GM12891 (cell line): ENCODE measurements at places on chromosomes 3 and 15.

GRCh38 chr15:57854531-57854930 is 148.0 kb downstream of the POLR2M start:
- no peak for DNase-seq

- no peak for DNase-seq
Measured at GRCh38 chr15:69661446-69661845, 208.8 kb downstream of the RPLP1 start.

DNA sequence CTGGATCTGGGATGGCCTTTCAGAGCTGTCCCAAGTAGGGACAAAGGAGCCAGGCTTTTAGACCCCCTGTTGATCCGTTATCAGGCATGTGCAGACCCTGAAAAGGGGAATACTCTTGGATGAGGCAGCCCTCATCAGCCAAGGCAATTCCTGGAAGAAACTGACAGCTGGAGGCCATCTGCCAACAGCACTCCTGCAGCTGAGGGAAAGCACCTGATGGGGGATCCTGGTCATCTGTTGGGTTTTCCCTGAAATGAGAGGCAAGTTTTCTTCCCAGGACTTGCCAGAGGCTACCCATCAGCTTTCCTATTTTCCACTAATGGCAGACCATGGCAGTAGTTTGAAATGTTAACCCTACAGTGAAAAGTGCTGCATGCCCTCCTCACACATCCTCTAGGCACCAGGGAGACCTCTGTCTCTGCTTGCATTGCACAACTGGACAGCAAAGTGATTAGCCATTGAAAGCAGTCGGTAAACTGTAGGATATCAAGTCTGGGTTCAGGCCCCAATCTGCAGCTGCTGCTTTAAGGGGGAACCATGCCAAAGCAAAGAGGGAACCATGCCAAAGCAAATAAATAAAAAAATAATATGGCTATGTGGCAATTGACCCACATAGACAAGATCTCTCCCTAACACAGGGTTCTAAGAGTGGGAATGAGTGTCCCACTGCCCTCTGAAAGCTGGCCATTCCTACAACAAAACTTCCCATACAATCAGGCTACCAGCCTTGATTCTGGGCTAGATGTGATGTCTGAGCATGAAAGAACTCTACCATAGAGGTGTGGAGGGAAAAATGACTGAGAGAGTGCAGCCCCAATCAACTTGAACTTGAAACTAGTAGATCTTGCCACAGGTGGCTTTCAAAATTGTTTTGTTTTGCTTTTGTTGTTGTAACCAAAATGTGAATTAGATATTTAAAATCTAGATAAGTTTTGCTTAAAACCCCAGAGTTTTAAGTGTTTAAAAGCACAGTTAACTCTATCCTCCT is 232.0 kb upstream of the STT3B start:
- no peak for DNase-seq

DNA sequence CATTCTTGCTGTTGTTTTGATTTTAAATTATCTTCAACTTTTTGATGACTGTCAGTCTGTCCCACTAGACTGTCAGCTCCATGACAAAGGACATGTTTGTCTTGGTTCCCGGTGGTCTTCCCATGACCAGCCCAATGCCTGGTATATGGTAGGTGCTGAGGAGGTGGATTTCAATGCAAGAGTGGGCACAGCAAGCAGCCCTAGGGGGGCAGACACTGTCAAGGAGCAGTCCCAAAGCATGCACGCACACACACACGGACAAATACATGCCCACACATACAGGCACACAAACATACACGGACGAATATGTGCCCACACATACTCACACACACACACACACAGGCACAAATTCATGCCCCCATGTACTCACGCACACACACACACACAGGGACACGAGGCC is 12.0 kb downstream of the KLF15 start:
- no peak for DNase-seq

DNA sequence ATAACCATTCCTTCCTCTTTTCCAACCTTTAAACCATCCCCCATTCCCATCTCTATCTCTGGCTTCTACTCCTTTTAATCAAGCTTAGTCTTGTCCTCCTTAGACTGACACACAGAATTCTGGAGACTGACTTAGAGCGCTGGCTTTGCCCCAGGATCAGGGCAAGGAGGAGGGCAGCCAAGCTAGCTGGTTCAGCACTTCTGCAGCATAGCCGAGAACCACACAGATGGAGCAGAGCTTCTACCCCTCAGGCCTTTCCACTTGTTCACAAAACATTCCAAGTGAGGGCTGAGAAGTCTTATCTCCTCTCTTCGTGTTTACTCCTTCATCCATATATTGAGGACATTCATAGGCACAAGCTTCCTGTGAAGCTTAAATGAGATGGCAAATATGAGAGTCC is 246.5 kb upstream of the PEX5L start:
- DNase-seq = no peak

DNA sequence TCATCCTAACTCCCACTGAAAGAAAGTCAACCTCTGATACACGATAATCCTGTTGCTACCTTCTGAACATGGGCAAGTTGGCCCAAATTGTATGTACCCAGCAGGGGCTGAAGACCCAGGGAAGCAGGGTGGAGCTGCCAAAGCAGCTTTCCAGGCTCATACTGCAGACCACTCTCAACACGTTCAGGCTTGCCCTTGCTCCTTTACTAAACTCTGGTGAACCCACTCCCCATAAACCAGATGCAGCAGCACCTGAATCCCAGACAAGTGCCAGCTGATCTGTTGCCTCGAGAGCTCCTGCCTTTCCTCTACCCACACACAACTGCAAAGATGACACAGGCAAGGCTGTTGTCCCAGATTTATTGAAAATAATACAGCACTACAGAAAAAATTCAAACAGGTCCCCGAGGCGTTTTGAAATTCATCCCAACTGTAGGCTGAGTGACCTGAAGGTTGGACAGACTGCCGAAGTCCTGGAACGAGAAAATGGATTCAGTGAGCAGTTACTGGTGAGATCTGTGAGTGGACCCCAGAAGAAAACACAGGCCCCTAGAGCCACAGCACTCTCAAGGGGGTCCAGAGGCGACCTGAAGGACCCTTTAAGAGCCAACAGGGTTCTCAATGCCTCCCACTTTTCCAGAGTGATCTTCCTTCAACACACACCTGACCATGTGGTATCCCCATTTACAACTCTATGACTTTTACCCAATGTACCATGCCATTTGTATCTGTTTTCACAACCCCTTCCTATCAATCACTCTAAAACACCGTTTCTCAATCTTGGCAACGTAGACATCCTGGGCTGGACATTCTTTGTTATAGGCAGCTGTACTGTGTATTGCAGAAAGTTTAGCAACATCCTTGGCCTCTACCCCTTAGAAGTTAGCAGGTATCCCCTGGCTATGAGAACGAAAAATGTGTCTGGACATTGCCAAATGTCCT is 3.6 kb downstream of the RPS17 start:
- no peak for DNase-seq

- DNase-seq = no peak
Measured at GRCh38 chr15:71596672-71597071, 213.7 kb upstream of the NR2E3 start.

DNA sequence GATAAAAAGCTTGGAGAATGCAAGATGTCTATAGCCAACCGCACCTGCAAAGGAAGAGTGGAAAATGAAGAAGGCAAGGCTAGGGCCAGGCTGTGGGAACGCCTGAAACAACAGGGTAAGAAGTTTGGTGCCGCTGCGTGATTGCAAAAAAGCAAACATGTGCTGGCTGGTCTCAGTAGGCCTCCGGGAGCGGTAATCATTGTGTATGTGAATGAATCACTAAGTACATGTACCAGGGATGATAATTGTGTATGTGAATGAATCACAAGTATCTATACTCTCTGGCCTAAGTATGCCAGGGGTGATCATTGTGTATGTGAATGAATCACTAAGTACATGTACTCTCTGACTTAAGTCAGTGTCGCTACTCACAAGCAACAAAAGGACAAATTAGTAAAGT is 40.3 kb upstream of the PARL start:
- no peak for DNase-seq

DNA sequence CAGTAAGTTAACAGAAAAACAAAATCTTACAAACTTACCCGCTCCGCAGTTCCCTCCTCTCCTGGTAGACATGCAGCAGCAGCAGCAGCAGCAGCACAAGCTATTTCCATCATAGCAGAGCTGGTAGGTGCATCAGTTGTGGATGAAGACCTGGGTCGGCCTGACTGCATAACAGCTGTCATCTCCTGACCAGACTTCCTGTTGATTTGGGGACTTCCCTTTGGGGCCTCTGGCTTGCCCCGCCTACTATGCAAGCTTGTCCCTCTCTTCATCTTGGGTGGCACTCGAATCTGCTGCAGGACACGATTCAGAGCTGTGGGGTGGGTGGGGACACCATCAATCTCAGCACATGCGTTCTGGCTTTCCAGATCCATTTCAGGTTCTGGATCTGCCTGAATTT is 65.7 kb downstream of the TMCC1 start:
- DNase-seq = no peak

DNA sequence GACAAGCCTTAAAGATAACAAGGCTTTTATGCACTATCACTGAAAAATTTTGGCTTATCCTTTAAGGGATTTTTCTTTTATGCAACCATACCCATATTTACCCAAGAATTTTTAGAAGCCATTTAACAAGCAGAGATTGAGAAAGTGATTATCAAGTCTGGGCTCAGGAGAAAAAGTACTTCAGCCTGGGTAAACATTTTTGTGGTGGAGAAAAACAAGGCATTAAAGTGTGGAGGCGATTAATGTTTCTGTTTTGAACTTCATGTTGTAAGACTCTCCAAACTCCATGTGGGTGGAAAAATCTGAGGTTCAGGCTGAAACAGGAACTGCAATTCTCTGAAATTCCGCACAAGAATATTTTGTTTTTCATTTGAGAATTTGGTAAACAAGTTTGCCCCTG is 260.4 kb upstream of the KCNMB2 start:
- DNase-seq = no peak

DNA sequence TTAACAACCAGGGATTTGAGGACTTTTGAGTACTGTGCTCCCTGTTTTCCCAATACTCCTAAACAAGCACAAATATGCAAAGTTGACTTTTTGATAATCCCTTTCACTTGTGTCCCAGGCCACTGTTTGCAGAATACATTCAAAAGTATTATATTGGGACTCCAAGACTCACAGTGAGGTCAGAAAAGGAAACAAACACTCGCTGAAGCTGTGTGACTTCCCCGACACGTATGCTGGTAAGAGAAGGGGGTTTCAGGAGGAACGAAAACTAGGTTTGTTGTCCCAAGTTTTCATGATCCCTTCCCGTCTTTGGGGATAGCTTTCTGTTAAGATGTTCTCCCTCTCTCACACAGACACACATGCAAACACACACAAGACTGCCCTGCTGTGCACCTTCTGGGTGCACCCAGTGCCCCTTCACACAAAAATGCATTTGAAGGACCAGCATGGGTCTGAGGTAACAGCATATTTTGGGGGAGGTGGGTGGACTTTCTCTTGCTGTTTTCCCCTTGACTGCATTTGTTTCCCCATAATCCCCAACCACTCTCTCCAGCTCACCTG is 225.2 kb upstream of the PRICKLE2 start:
- no peak for DNase-seq

DNA sequence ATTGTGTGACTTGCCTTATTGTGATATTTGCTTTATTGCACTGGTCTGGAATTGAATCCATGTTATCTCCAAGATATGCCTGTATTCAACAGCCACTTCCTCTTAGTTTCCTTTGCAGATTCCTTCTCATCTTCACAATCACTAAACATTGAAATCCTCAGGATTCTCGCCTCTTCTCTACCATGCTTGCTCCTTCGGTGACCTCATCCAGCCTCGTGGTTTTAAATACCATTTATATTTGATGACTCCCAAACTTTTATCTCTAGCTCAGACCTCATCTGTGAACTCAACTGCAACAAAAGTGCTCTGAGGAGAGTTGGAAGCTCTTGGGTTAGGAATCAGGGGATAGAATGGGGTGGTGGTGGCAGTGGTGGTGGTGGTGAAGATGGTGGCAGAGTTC is 19.9 kb downstream of the POLR2M start:
- no peak for DNase-seq

- DNase-seq = no peak
Measured at GRCh38 chr15:69346112-69346511, 47.4 kb downstream of the PAQR5 start.

DNA sequence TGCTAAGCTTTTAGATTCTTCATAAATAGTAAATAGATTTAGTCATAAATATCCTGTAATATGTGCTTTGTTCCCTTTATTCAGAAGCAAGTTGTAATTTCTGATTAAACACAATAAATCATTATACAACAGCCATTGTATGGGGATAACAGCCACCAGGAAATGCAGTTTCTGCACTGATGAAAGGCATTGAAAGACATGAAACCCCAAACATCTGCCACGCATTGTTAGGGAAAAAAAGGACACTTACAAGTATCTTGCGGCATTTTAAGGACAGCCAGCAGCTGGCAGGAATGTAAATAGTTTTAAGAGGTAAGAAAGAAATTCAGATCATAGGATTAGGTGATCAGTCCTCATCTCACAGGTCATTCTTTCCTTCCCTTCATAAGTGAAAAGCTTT is 801.1 kb upstream of the LMCD1 start:
- DNase-seq = no peak

DNA sequence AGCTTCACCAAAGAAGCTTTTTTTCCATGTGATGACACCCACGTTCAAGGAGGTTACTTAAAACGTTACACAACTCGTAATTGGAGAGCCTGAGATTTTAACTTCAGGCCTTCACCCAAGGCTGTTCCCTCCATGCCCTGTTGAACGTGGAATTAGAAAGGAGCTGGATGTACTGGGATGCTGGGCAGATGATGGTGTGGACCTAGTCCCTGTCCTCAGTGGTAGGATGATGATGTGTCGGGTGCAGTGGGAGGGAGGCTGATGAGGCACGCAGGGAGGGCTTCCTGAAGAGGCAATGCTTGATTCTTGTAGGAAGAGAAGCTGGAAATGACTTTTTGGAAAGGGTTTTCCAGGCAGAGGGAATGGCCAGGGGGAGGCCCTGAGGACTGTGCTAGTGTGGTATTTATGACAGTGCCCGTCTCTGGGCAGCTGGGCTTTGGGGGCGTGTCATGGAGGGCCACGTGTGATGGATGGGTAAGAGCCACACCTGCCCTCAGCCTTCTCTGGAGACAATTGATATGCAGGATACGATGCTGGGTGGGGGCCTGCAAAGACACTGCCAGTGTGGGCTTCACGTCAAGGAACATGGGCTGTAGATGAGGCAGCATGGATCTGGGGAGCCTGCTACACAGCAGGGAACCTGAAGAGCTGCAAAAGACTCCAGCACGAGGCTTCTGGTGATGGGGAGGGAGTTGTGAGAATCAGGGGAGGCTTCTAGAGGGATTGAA is 15.3 kb downstream of the SYNM start:
- no peak for DNase-seq

- no peak for DNase-seq
Measured at GRCh38 chr3:95356764-95357501, 1294.1 kb downstream of the NSUN3 start.

DNA sequence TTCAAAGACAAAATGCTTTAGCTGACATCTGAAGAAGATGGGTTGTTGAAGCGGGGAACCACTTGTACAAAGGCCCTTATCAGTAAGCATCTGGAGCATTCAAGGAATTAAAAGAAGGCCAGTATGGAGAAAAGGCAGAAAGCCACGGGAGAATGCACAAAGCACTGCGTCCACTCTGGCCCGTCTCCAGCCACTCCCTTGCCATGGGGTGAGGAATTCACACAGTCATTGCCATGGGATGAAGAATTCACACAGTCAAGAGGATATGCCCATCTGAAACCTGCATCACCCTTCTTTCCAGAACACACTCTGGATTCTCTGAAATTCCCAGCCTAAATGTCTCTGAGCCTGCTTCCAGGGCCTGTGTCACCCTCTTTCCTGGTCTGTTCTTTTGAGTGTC is 26.7 kb upstream of the STAG1 start:
- DNase-seq = no peak
